Urinary bladder (tissue), 4 donors: ENCODE measurements at places on chromosomes 3 and 15. TPM values are rescaled to one million over a fixed set of nuclear protein-coding genes. Genes with fewer than 3 reads are reported as not detected.

DNA sequence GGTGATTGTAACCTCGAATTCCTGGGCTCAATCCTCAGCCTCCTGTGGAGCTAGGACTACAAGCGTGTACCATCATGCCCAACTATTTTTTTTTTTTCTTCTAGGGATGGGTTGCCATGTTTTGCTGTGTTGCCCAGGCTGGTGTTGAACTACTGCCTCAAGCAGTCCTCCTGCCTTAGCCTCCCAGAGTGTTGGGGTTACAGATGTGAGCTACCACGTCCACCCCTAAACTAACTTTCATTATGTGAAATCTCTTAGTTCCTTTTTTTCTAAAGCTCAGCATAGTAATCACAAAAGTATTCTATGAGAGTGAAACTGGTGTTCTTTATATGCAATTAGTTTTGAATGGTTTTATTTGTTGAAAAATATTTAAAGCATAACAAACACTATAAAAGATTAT is 92.1 kb downstream of the XRN1 start:
- no peak for DNase-seq

DNA sequence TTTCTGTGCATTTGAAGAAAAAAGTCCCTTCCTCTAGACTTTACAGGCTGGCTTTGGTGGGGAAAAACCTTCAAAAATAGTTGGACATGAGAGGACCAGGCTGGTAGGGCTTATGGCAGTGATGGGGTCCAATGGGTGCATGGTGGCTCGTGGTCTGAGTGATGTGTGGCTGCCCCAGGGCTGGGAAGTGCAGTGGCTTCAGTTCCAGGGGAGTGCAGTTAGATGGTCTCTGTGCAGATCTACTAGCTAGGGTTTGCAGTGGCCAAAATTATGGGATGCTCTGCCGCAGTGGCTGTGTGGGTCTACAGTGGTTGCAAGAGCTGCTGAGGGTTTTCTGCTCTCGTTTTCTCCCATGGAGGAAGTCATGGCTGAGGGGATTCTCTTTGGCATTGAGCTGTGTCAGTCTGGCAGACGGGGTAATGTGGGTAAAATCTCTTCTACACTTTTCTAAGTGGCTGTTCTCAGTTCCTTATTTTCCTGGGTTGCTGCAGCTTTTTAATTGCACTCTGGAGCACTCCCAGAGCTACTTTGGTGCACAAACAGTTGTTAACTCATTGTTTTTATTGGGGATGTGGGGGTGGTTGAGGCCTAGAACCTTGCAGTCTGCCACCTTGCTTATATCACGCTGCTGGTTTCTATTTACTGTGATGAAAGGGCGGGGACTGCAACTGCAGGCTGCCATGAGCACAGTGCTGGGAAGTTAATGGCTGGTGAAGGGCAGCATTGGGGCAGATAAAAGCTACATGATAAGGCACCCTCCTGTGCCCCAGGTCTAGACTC is 1324.6 kb downstream of the NSUN3 start:
- no peak for DNase-seq

DNA sequence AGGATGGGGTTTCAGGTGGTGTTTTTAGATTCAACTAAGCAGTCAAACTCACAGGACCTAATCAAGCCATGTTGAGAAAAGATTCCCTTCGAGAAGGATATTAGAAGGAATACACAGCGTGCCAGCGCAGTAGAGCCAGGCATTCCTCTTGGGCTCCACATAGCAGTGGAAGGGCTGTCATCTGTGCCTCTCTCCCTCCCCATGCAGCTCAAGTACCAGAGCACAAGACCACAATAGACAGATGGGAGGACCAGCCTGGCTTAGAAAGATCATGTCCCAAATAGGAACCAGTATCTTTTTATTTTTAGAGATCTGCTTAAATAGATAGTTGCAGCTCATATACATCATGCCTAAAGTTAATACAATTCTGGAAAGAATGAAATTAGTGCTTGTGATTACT is 37.9 kb downstream of the LMLN start:
- no peak for DNase-seq

DNA sequence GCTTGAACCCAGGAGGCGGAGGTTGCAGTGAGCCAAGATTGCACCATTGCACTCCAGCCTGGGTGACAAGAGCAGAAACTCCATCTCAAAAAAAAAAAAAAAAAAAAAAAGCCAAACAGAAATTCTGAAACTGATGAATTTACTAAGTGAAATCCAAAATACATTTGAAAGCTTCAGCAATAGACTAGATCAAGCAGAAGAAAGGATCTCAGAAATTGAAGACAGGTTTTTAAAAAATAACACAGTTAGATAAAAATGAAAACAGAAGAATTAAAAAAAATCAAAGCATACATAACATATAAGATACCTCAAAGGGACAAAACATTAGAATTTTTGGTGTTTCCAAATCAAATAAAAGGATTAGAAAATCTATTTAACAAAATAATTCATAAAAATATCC is 114.4 kb downstream of the TP63 start:
- DNase-seq, result no peak

DNA sequence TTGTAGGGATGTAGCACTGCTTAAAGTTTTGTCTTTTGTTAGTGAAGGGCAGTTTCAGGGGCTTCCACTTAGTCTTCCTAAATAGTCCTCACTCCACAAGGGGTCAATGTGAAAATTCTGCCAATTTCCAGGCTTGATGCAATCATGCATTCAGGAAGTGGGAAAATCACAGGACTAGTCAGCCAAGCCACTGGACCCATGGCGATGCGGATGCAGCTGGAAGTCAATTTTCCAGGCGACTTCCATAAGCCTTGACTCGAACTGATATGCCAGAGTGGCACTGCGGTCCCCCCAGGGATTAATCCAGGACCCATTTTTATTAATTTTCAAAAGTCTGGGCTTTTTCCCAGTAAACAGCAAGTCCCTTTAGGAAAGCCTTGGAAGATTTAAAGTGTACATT is 26.1 kb downstream of the GBE1 start:
- DNase-seq, result no peak

DNA sequence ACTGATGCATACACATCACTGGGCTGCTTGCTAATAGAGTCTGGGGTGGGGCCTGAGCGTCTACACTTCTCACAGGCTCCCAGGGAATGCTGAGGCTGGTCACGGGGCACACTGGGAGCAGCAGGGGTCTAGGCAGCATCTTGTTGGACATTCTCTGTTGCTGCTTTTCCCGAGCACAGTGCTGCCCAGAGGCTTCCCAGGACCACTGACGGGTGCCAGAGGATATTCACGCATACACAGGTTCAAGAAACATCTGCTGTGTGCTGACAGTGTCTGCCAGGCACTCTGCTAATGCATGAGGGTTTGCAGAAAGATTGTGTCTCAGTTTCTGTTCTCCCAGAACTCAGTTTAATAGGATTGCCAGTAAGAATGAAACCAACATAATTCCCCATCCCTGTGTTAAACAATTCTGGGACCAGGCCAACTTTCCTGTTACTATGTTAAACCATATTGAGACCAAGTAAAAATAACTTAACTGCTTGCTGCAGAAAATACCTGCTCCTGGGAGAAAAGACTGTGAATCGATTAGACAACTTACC is 23.9 kb upstream of the BCL2L10 start:
- DNase-seq, result no peak

DNA sequence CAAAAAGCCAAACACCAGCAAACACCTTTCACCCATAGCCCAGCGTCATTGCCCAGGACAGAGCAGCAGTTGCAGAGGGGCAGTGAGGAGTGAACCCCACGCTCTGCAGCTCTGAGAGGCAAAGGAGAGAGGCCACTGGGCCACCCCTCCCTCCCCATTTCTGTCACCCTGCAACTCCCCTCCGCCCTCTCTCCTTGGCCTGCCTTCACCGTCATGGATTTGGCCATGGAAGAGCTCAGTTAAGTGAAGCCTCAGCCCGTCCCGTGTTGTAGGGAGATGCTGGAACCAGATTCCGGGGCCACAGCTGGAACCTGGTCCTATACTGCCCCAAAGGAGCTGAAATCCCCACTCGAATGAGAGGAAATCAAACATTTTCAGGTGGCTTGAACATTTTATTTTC is 21.9 kb downstream of the MRAS start:
- DNase-seq, result no peak

- no peak for DNase-seq
Measured at GRCh38 chr15:93570527-93570926, 481.5 kb upstream of the RGMA start.

DNA sequence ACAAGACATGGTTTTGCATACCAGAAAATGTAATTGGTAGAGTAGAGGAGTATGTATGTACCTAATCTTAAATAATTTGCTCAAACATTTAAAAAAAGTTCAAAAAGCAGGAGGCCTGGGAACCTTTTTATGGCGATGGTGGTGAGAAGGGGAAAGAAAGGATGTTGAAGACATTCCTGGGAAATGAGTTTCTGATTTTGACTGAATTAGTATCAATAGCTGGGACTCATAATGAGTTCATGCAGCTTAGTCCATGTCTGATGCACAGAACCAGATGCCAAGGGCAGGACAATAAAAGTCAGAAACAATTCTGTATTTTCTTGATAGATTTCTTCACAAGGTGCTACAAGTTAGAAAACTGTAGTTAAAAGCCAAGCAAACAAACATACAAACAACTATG is 395.3 kb downstream of the GAP43 start:
- no peak for DNase-seq

DNA sequence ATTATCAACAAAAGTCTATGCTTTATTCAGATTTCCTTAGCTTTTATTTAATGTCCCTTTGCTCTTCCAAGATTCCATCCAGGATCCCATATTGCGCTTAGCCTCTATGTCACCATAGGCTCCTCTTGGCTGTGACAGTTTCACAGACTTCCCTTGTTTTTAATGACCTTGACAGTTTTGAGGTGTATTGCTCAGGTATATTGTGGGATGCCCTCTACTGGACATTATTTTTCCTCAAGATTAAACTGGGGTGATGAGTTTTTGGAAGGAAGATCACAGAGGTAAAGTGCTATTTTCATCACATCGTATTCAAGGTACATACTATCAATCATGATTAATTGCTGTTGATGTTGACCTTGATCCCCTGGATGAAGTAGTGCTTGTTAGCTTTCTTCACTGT is 99.1 kb upstream of the SMAD3 start:
- DNase-seq, result no peak

Gene FAM107A
- polyA plus RNA-seq, result 152 TPM

Gene PRR20G
- polyA plus RNA-seq, result not detected

Gene UBL7
- 52.4 TPM for polyA plus RNA-seq

Gene ACKR2
- polyA plus RNA-seq, result 5.7 TPM

Gene VPS8
- polyA plus RNA-seq, result 14.0 TPM

Gene SAMMSON
- 0.75 TPM for polyA plus RNA-seq

Gene MAGI1
- polyA plus RNA-seq, result 9.7 TPM

Gene GATM
- 21.8 TPM for polyA plus RNA-seq

Gene EXD1
- not detected for polyA plus RNA-seq
